Breast epithelium (tissue), 4 donors: ENCODE measurements at places on chromosomes 4 and X. TPM values are rescaled to one million over a fixed set of nuclear protein-coding genes. Genes with fewer than 3 reads are reported as not detected.

The DMP1 gene
- not detected for total RNA-seq

The IL2RG gene
- 10.8 TPM for total RNA-seq

The CT45A6 gene
- total RNA-seq = not detected

DNA sequence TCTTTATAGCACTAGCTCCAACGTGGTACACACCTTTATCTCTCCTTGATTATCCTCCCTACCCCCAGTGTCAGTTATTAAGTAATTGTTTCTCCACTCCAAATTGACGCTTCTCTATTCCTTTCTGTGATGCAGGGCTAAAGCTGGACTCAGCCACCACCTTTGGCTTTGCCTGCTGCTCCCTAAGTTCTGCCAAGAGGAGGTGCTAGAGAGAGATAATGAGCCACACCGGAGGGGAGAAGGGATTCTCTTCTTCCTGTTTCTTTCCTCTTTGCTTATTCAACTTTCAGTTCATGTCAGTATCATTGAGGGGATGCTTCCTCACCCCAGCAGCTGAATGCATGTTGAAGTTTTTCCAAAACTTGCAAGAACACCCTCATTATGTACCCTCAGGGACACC is 176.5 kb downstream of the GBA3 start:
- DNase-seq = no peak

DNA sequence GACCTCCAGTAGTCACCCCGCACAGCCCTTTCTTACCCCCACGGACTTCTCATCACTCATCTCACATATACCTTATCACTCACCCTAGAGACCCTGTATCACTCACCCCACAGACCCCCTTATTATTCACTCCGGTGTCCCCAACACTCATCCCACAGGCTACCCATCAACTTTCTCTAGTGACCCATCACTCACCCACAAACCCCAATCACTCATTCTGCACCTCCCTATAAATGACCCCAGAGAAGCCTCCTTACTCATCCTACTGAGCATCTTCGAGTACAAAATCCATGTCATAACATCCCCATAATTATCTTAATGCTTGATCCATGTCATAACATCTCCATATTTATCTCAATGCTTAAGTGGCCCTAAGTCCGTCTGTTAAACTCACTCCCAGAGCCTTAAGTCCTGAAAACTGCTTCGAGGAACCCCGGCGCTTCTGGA is 934 bp downstream of the ZNF41 start:
- no peak for DNase-seq

GRCh38 chr4:118821590-118822293 is 14.2 kb downstream of the SEC24D start:
- DNase-seq = no peak

DNA sequence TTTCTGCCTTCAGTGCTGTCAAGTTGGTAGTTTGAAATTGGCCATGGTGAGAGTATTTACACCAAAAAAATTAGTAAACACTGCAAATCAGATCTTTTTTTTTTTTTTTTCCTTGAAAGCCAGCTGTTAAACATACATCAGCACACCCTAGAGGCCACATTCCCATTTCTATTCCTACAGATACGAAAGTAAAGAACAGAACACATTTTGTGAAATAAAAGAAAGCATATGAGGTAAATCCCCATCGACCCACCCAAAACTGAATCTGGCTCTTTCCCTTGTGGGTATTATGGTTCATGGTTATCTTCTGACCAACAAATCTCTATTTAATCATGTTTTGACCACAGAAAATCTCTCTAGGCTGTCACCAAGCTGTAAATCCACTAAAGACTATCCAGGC is 41.8 kb upstream of the AP1AR start:
- no peak for DNase-seq

- no peak for DNase-seq
Measured at GRCh38 chrX:120660637-120661036, 30.8 kb upstream of the C1GALT1C1 start.

DNA sequence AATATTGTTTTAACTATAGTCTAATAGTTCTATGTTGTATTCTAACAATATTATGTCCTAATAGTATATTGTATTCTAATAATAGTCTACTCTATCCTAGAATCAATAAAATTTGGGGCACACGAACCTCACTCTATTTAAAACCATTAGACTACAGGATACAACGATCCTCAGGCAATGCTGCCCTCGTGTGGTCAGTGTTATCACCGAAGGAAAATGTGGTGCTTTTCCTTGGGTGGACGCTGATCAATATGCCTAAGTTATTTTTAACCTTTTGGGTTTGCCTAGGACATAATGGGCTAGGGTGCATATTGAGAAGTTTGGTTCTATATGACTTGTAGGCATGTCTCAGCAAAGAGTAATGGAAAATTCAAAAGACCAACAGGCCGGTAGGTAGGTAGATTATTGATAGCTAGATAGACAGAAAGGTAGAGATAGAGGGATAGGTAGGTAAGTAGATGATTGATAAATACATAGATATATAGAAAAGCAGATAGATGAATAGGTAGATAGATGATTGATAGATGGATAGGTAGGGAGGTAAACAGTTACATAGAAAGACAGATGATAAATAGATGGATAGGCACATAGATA is 75.1 kb downstream of the PRKX start:
- no peak for DNase-seq

DNA sequence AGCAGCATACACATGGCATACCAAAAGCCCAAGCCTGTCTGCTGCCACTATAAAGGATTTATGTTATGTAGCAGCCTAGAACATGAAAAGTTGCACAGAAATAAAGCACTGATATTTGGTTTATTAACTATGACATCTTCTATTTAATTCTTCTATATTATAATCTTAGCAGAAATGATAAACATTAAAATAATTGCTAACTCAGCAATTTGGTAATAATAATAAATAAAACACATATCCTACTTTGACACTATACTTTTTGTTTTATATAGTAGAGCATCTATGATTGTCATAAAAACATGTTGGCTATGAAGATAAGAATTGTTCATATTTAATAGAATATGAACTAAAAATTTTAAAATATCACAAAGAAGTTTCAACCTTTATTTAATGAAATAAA is 1733.3 kb upstream of the IGFBP7 start:
- no peak for DNase-seq

DNA sequence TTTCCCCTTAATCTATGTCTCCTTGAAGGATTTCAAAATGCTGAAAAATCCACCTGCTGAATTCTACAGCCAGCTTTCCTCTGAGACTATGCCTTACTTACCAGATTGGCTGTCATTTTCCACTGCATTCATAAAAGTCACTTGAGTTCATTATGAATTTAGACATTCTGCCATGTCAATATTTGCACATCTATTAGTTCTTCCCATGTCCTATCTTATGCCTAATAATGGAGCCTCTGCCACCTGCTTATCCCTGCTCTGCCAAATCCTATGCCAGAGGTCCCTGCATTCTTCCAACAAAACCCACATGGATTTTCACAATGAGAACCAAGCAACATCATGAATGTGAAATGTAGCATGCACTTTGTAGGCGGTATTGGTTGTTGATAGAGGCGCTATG is 42.6 kb downstream of the GASK1B start:
- DNase-seq = no peak

- no peak for DNase-seq
Measured at GRCh38 chr4:105158837-105159236, 12.2 kb downstream of the TET2 start.

DNA sequence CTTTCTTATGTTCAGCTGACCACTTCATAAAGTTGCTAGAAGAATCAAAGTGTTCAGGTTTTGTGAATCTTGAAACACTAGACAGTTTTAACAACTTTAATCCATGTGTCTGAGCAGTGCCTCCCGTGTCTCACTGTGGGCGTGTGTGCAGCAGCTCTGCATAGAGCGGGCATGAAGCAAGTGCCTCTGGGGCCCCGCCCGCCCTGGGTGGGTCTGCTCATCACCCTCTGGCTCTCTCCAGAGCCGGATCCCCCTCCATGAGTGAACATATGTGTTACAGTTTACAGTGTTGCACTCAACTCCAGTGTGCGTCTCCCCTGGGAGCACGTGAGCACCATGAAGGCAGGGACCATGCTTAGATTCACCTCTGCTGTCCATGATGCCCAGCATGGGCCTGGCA is 37.6 kb upstream of the CRMP1 start:
- no peak for DNase-seq
